Fibroblast of skin of left quadriceps (primary cell): ENCODE measurements at places on chromosomes 16 and 17.

DNA sequence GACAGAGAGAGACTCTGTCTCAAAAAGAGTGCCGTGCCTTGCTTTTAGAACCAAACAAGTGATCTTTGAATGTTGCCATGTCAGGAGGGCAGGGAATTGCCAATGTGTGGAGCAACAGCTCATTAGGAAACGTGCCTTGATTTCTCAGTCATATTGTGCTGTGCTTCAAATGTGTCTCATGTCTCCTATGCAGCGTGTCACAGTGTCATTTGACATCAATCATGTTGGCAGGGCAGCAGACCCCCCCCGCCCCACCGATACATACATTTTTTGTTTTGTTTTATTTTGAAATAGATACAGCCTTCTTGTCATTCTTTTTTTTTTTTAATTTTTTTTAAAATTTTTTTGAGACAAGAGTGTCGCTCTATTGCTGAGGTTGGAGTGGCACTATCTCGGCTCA is 22.1 kb downstream of the MRC2 start:
- no peak for DNase-seq

DNA sequence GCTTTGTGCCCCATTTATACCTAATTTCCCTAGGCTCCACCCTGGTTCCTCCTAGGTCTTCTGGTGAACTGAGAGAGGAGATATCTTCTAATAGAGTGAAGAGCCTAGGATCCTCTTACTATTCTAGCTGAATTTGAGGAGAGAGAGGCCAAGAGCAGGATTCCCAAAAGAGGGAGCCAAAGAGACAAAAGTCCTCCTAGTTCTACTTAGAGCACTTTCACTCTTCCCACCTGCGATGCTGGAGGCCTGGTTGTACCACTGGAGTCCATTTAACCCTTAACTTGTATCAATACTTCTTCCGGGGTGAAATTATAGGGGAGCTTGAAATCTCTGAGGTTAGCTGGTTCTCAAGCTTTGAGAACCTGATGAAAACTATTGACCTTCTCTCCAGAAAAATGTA is 3.4 kb upstream of the SSH2 start:
- DNase-seq = no peak

- no peak for DNase-seq
These were observed 36.1 kb downstream of the USP31 start for GRCh38 chr16:23113185-23113584.

DNA sequence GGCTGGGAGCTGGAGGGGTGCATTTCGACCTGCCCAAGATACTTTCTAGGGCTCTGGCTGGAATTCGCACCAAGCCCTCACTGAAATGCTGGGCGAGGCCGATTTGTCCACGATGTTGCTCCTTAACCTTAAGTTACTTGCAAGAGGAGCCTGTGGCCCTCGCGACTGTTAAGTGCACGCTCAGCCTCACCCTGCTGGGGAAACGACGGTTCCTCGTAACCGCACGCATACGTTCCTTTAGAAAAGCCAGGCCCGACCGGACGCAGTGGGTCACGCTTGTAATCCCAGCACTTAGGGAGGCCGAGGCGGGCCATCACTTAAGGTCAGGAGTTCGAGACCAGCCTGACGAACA is 607 bp upstream of the NCOR1 start:
- no peak for DNase-seq

GRCh38 chr17:68178831-68179230 is 69.0 kb upstream of the AMZ2 start:
- DNase-seq = no peak

- no peak for DNase-seq
These were observed 55.0 kb downstream of the AMFR start for GRCh38 chr16:56370185-56370874.
